ENCODE measurements at places on chromosomes 3 and 15.

DNA sequence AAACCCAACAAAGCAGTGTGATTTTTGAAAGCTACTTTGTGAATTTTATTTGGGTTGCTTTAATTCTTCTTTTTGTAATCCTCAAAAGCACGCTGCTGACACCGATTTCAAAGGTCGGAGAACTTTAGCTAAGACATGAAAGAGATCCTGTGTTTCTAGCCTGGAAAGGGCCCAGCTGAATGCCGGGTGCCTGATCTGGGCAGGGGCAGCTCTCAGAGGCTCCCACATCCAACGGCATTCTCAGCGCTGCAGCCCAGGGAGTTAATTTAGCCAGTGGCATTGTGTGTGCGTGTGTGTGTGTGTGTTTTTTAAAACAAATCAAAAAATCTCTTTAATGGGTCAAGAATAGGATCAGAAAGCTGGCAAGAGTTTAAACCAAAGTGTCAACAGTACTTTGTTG is 6.6 kb downstream of the RBP1 start:
- DNase-seq: no peak

DNA sequence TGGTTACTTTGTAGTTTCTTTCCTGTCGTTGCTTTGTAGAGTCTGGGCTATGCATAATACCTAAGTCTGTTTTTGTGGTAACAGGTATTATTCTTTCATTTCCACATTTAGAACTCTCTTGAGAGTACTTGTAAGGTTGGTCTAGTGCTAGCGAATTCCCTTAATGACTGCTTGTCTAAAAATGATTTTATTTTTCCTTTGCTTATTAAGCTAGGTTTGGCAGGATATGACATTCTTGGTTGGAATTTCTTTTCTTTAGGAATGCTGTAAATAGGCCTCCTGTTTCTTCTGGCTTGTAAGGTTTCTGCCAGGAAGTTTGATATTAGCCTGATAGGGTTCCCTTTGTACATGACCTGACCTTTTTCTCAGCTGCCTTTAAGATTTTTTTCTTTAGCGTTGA is 70.1 kb upstream of the SGO1 start:
- DNase-seq: no peak

DNA sequence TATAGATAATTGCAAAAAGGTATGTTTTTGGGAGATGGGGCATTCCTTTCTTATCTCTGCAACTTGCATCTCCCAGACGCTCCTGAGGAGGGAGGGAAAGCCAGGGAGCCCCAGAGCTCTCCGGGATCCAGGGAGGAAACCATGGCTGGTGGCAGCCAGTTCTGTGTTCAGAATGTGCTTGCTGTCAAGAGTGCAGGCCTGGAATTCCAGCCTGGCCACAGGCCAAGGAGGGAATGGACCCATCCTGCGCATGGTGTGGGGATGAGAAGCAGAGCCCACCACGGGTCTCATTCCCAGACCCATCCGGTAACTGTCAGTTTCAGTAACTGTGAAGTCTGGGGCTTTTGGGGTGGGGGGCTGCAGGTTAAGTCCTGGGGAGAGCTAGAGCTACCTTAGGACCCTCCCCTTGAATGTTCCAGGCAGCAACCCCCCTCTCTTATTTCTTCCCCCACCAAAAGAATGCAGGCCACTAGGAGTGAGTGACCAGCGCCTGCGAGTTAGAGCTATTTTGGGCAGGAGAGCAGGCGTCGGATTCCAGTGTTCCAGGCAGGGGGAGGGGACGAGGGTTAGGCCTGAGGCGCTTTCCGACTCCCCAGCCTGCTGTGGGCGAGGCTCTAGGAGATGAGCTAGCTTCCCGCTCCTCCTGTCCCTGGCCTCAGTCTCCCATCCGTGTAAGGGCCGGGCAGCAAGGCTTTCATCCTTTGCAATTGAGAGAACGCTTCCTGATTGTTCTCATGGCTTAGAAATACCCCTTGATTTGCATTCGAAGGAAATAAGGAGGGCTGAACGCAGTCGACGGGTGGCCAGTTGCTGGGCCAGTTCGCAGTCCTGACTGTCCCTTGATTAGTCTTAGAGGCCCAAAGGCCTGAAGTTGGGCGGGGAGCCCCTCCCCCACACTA is 781 bp upstream of the DAG1 start:
- no peak for DNase-seq

- no peak for DNase-seq
These were observed 123.8 kb downstream of the TAFA4 start for GRCh38 chr3:68808563-68808962.

DNA sequence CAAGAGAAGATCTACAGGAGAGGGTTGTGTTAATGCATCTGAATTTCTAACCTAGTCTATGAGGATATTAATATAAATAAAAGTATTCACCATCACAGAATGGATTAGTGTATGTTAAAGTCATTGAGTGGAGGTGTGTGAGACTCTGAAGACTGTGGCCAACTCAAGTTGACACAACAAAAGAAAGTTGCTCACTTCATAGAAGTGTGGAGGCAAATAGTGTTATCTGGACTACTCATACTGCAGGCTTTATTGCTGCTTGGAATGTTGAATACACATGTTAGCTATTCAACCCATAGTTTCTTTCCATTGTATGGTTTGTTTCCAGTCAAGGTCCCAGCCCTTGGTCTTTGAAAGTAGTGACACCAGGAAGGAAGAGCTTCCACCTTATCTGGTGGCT is 38.0 kb upstream of the TPRG1 start:
- DNase-seq: no peak

- DNase-seq: no peak
These were observed 2.6 kb upstream of the ZSCAN2 start for GRCh38 chr15:84598250-84598649.

GRCh38 chr3:100912976-100913545 is 80.2 kb downstream of the ABI3BP start:
- no peak for DNase-seq

DNA sequence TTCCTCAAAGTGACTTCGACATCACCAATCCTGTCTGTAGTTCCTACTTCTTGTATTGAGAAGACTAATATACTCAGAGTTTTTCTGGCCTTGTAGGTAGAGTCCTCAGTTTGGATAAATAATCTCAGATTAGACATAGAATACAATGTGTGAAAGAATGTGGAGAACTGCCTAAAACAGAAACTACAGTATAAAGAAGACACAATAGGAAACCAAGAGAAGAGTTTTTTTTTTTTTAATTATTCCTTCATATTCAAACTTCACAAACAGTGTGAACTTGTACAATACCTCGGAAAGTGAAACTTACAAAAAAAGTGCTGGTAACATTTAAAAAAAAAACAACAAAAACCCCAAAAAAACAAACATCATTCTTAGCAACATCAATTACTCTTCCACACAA is 20.5 kb downstream of the TIGIT start:
- no peak for DNase-seq

DNA sequence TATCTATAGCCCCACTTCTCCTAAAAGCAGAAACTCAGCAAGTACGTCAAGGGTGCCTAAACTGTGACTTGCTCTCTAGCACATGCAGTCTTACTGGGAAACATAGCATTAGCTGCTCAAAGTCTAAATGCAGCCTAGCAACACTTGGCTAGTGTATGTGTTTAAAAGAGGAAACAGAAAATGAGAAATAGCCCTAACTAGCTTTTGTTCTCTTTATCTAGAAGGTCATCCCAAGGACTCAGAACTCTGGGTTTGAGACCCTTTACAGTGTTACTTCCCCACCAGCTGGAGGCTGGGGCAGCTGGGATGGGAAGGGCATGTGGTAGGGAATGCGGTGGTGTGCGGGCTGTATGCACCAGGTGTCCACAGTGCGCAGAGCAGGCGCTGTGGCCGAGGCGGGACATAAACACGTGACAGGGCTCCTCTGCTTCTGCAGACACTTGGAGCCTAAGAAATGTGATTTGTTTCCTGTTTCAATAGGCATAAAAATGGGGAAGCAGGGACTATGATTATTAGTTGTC is 13.3 kb downstream of the ETV5 start:
- DNase-seq: no peak

DNA sequence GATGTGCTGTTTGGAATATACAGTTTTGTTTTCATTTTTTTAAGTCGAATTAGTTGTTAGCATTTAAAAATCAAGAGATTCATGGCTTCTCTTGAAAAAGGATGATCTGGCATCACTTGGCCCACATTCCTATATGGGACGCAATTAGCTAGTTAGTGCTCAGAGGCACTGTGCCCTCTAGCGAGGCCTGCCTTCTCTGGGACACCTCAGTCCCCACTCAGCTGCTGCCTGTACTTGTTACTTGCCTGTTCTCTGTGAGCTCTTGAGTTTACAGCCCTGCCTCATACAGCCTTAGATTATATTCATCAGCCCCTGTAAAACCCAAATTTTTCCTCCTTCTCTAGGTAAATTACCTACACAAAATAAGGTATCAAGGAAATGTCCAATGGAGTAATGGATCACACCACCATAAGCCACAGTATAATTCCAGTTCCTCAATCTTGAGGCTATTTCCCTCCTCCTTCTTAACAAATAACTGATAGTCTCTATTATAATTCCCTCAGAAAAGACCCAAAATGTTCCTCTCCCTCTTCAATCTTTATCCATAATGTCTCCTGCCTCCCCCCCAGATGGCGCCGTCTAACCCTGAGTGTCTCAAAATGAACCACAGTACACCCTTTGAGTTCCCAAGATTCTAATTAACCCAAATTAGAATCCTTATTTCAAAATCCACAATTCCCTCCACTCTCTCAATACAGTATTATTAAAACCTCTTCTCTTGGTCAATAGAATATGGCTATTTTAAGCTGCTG is 2.7 kb downstream of the ZMAT3 start:
- no peak for DNase-seq

DNA sequence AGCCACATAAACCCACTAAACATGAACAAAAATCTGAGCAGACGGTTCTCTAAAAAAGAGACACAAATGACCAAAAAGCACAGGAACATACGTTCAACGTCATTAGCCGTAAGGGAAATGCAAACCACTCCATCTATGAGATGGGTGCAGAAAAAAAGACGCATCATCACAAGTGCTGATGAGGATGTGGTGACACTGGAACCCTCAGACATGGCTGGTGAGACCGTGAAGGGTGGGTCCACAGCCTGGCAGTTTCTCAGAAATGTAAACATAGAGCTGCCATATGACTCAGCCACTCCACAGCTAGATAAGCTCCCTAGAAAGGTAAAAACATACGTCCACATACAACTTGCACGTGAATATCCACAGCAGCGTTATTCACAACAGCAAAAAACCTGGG is 23.3 kb downstream of the PCSK6 start:
- DNase-seq: no peak

DNA sequence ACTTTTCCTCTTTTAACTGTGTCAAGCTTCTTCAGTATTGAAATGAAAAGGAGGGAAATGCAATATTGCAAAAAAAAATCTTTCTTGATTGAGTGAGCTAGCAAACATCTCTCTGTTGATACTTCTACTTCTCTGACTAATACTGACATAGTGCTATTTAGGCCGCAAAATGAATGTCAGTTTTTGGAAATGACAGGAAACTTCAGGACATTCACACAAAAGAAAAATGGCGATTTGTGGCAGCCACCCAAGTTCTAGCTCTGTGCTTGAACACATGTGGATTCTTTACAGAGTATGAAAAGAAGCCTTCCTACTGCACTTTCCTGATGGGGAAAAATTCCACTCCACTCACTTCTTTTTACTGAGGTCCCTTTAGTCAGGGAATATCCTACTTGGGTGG is 486.8 kb upstream of the ALCAM start:
- DNase-seq: no peak

GRCh38 chr3:195195321-195196209 is 75.4 kb downstream of the XXYLT1 start:
- no peak for DNase-seq

DNA sequence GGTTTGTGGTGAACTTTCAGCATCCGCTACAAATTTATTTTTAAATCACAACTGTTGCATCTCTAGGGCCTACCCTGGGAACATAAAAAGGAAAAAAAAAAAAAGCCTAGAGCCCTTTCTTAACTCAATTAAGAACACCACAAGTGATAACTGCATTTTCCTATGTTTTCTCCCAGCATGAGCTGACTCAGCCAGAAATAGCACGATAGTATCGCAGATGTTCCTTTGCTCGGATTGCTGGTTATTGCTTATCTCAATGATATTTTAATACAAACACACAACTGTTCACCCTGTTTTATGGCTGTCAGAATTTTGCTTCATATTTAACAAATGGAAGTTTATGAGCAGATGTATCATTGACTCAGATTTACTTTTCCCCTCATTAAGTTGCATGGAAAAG is 251.8 kb upstream of the SUCLG2 start:
- DNase-seq: no peak

DNA sequence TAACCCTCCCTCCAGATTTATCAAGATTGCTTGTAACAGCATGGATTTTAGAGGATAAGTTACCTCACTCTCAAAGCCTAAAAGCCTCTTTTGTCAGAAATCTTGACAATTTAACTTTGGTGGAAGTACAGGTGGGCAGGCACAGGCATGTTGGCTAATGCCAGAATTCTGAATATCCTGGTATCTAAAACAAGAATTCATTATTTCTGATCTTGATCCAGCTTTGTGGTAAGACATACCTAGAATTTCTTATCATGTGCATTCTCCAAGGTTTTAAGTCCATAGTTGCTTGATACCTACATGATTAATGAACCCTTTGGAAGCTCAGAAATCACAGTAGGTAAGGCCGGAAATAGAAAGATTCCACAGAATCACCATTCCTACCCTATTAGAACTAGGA is 109.9 kb upstream of the TTC14 start:
- no peak for DNase-seq

DNA sequence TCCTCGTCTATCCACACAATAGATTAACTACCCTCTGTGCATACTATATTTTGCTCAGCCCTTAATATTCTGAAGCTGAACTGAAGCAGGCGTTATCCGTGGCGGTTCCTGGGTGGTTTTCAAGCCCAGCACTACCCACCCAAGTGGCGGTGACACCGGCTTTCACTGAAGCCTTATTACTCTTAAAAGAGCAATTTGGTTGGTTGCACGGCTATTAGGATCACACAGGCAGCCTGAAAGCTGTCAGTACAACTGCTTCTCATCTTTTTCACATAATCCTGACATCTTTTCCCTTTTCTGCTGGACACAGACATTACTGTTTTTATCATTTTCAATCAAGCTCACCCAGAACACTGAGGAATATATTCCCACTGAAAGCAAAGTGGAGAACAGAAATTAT is 525.3 kb upstream of the ZNF717 start:
- DNase-seq: no peak

GRCh38 chr3:129603991-129604749 is 2.3 kb downstream of the PLXND1 start:
- no peak for DNase-seq

GRCh38 chr15:58285921-58286278 is 145.9 kb upstream of the LIPC start:
- DNase-seq: no peak

DNA sequence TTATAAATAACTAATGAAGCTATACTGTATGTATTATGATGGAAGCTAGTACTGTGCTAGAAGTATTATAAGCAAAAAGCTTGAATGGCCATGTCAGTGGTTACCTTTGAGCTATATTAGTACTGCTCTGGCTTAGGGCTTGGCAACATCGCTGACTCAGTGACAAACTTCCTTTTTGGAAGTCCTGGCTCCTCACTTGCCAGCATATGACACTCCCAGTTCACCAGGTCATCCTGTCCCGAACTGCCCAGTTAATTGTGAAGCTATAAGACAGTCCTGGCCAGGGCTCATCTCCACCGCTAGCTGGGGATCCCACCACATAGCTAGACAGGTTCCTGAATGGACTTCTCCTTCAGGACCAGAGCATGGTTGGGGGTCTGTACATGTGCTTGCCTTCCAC is 31.9 kb downstream of the RAB8B start:
- no peak for DNase-seq

All from CMK (cell line).